Body of pancreas (tissue), 4 donors: ENCODE measurements at places on chromosomes 12 and 14.

DNA sequence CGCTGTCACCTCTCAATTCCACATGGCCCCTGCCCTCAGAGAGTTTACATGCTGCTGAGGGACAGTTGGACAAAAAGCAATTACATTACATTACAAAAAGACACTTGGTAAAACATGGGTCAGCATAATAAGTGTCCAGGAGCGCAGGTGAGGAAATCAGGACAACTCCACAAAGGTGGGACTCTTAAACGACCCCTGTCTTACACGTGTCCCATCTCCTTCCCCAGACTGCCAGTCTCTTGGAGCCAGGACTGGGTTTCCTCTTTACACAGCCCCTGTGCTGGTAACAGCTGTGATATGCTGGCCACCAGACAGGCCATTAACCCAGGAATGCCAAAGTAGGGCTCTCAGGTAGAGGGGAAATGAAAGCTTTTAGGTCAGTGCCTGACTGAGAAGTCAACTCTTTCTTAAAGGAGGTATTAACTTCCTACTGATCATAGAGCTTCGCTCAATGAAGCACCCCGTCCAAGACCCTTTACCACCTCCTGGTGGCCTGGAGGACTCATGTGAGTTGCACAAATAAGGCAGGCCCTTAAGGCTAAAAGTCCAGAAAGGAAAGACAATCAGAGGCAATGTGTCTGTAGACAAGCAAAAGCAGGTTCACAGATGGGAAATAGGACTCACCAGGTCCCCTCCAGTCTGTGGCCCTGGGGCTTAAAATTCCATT is 55.5 kb downstream of the ANO2 start:
- no peaks in the 10 kb centered on the region for H3K36me3 ChIP-seq
- no peaks in the 10 kb centered on the region for H3K27me3 ChIP-seq
- H3K4me1 ChIP-seq = no peaks in the 10 kb centered on the region
- no peak overlapping the region for H3K4me3 ChIP-seq

DNA sequence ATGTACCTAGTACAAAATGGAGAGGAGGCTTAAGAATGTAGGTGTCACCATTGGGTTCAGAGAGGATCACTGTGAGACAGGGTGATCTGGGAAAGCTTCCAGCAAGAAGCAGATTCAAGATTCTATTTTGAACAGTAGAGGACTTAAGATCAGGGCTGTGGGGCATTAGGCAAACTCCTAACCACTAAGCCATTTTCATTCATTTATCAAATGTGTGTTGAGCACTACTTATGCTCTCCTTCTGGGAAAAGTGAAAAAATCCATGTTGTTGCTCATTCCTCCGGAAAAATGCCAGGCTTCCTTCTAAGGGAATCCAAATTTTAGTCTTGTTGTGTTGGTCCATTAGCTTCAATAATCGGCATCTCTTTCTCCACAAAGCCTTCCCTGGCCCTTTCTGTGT is 163.4 kb downstream of the NUAK1 start:
- H3K27me3 ChIP-seq = no peaks in the 10 kb centered on the region
- DNase-seq = no peak

GRCh38 chr14:40911141-40911540 is 695.5 kb upstream of the LRFN5 start:
- no peak for DNase-seq
- no peaks in the 10 kb centered on the region for H3K4me1 ChIP-seq
- no peaks in the 10 kb centered on the region for H3K27me3 ChIP-seq
- no peak overlapping the region for H3K27ac ChIP-seq
- no peaks in the 10 kb centered on the region for H3K36me3 ChIP-seq

DNA sequence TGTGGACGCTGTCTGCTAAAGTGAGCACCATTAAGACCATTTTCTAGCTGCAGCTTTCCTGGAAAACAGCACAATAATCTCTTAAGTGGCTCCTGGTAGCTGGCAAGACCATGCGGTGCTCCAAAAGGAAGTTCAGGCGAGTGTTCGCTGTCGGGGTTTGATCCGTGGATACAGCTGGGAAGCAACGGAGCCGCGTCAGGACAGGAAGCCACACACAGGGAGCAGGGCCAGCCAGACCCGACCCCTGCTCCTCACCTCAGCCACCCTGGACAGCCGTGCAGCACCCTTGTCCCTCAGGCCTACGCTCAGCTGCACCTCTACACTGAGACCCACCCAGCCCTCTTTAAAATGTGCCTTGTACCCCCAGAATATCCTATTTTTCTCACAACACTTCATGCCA is 19.4 kb downstream of the ZFYVE21 start:
- no peaks in the 10 kb centered on the region for H3K27me3 ChIP-seq
- H3K27ac ChIP-seq = no peak overlapping the region
- peaks cover 13% of the 10 kb centered on the region for H3K4me1 ChIP-seq

DNA sequence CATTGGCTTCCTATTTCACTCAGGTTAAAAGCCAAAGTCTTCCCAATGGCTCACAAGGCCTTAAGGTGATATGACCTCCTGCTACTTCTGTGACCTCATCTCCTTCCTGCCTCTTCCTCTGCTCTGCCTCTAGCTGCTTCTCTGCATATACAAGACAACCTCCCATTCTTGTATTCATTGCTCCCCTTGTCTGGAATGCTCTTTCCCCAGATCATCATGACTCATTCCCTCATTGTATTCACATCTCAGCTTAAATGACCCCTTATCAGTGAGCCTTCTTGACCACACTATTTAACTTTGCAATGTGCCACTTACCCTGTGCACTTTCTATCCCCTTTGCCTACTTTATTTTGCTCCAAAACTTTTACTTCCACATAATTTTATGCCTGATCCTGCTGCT is 90.2 kb downstream of the PPP1R12A start:
- no peaks in the 10 kb centered on the region for H3K4me1 ChIP-seq
- H3K4me3 ChIP-seq = no peak overlapping the region
- H3K27ac ChIP-seq = no peak overlapping the region
- peaks cover 6% of the 10 kb centered on the region for H3K36me3 ChIP-seq

DNA sequence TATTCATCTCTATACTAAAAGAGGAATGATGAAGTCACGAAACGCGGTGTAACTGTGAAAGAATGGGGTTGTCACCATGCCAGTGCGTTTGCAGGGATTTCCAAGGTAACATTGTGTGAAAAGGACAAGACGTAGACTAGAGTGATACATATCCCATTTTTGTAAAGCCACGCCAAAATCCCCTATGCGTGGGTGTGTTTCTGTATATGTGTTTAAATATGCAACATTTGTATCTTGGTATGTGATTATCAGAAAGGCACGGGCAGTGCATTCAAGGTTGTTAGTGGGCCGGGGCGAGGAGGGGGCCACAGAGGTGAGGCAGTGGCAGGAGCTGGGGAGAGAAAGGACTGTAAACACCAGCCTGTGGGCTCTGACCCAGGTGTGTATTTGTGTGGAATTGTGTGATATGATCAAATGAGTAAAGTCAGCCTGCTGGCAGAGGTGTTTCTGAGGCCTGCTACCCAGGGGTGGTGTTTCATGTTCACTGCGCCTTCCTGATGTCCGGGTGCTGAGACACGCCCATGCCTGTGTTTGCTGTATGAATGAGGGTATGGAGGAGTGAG is 137.8 kb downstream of the ADGRD1 start:
- no peaks in the 10 kb centered on the region for H3K4me1 ChIP-seq
- no peaks in the 10 kb centered on the region for H3K27me3 ChIP-seq
- no peaks in the 10 kb centered on the region for H3K36me3 ChIP-seq
- H3K4me3 ChIP-seq = no peak overlapping the region
- no peak overlapping the region for H3K27ac ChIP-seq

DNA sequence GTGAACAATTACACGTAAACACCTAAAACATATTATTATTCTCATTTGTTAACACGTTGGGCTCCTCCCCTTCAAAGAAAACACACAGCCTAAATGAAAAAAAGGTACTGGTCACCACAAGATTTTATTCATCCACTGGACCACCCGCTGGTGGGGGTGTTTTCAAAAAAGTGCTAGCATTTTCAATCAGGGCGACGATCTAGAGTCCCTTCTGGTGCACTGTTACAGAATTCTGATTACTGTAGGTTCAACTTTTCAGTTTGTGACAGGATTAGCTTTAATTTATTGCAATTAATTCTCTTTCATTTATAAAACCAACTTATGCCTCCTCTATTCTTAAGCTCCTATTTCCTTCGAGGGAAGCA is 443 bp downstream of the MAGOHB start:
- no peak for DNase-seq
- peaks cover 15% of the 10 kb centered on the region for H3K4me1 ChIP-seq
- no peaks in the 10 kb centered on the region for H3K27me3 ChIP-seq
- peak overlapping the region; percentile 45 for H3K4me3 ChIP-seq
- H3K36me3 ChIP-seq = peaks cover 3% of the 10 kb centered on the region

GRCh38 chr12:32211066-32211899 is 104.6 kb downstream of the BICD1 start:
- no peak overlapping the region for H3K27ac ChIP-seq
- H3K4me1 ChIP-seq = no peaks in the 10 kb centered on the region
- H3K36me3 ChIP-seq = no peaks in the 10 kb centered on the region
- H3K4me3 ChIP-seq = no peak overlapping the region

GRCh38 chr12:107368586-107368985 is 275.2 kb upstream of the CRY1 start:
- H3K4me3 ChIP-seq = no peak overlapping the region
- no peaks in the 10 kb centered on the region for H3K27me3 ChIP-seq
- H3K27ac ChIP-seq = no peak overlapping the region
- DNase-seq = no peak
- H3K4me1 ChIP-seq = no peaks in the 10 kb centered on the region

- H3K27ac ChIP-seq = no peak overlapping the region
- no peaks in the 10 kb centered on the region for H3K36me3 ChIP-seq
- no peaks in the 10 kb centered on the region for H3K4me1 ChIP-seq
- H3K27me3 ChIP-seq = no peaks in the 10 kb centered on the region
- H3K4me3 ChIP-seq = no peak overlapping the region
These were observed 17.0 kb downstream of the TMEM63C start for GRCh38 chr14:77198561-77198960.

GRCh38 chr12:93682846-93683261 is 5.7 kb downstream of the CRADD start:
- no peak overlapping the region for H3K4me3 ChIP-seq
- peaks cover 21% of the 10 kb centered on the region for H3K4me1 ChIP-seq
- H3K36me3 ChIP-seq = no peaks in the 10 kb centered on the region
- no peaks in the 10 kb centered on the region for H3K27me3 ChIP-seq
- no peak overlapping the region for H3K27ac ChIP-seq

DNA sequence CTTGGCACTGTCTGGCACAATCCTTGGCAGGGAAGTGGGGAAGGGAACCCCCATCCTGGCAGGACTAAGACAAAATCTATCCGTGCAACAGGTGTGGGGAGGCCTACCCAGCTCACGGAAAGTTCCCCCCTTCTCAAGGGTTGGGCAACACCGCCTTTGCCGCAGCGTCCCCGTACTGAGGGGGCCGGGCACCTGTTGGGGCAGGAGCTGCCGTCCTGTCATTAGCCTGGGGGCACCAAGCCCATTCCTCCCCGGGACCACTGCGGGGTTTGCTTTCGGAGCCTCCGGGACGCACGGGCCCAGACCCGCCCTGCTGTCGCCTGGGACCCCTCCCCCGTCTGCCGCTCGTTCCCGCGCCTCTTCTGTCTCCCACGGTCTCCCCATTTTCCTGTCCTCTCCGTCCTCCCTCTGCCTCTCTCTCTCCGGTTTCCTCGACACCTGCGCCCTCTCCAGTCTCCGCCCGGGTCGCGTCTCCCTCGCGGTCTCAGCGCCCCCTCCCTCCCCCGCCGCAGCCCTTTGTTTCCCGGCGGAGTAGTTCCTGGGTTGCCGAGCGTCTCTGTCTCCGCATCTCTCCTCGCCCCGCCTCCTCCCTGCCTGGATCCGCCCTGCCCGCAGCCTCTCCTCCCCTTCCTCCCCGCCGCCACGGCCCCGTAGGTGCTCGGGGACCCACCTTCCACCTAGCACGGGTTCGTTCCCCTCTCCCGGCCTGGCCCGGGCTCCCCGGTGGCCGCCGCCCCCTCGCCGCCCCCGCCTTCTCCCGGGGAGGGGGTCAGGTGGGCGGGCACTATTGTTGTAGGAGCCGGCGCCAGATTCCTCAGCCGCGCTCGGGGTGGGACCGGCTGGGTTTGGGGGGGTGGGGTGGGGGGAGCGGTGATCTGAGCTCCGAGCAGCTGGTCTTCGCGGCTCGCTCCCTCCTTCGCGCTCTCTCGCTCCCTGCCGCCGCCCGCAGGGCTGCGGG is at the start of gene CACNB3:
Gene CACNB3 (plus strand): TSS at position 624 of the 958 bp plus-strand sequence. CDS start 434 bp downstream, outside the sequence.
- H3K27me3 ChIP-seq = no peaks in the 10 kb centered on the region
- DNase-seq = peak; percentile 62
- H3K27ac ChIP-seq = no peak within 1 kb of the TSS
- H3K4me3 ChIP-seq = peak within 1 kb of the TSS; percentile 57
- H3K36me3 ChIP-seq = no peaks in the 10 kb centered on the region

- H3K4me3 ChIP-seq = no peak overlapping the region
- no peak overlapping the region for H3K27ac ChIP-seq
- H3K36me3 ChIP-seq = no peaks in the 10 kb centered on the region
- H3K27me3 ChIP-seq = no peaks in the 10 kb centered on the region
These were observed 42.6 kb downstream of the TGFB3 start for GRCh38 chr14:75939200-75939599.

DNA sequence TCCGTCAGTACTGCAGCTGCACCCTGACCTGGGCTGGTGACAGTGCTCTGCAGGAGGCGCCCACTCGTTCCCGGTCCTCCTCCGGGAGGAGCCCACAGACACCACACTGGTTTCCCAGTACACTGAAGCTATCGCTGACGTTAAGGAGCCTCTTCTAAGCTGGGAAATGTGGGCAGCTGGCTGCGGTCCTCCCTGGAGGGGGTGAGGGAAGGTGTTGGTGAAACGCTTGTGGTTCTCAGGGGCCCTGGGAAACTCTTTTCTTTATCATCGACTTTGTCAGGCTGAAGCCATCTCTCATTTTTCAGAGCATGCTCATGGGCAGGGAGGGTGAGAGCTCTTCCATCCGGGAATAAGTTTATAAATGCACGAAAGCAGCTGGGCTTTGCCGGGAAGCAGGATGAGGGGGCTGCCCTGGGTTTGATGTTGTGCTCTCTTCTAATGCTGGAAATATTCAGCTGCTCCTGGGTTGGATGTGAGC is 176.0 kb downstream of the CHST11 start:
- H3K27ac ChIP-seq = no peak overlapping the region
- no peak for DNase-seq
- H3K27me3 ChIP-seq = no peaks in the 10 kb centered on the region
- H3K36me3 ChIP-seq = no peaks in the 10 kb centered on the region
- H3K4me3 ChIP-seq = no peak overlapping the region

DNA sequence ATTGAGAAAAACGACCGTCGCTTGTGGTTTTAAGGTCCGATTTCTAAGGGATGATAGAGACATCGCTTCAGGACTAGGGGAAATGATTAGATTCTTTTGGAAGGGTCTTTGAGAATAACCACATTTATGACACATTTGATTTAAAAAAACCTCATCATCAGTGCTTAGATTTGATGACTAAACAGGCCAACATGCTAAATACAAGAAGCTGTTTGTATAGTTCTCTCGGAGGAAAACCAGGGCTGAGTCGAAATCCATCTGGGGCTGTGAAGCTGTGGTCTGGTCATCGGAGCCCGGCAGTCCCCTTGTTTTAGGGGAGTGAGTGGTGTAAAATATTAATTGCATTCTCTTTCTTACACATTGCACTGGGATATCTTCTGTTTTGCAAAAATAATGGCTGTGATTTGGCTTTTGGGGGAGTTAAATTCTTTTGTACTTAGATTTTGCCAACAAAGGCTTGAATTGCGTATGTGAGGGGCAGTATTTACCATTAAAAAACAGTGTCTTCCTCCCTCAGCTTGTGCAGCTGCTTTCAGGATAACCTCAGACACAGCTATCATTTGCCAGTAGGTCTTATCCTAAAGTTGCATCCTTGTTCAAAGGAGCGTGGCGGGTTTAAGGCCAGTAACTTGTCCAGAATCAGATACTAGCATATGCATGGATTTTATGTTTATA is 550 bp downstream of the GNG2 start:
- H3K36me3 ChIP-seq = no peaks in the 10 kb centered on the region
- H3K4me1 ChIP-seq = peaks cover 13% of the 10 kb centered on the region
- H3K4me3 ChIP-seq = no peak overlapping the region
- no peaks in the 10 kb centered on the region for H3K27me3 ChIP-seq
